Muscle of back (tissue), 13 donors: ENCODE measurements at places on chromosomes 6 and 20.
A peak's percentile ranks its signal among the peaks of the same experiment; 100 is the strongest.

DNA sequence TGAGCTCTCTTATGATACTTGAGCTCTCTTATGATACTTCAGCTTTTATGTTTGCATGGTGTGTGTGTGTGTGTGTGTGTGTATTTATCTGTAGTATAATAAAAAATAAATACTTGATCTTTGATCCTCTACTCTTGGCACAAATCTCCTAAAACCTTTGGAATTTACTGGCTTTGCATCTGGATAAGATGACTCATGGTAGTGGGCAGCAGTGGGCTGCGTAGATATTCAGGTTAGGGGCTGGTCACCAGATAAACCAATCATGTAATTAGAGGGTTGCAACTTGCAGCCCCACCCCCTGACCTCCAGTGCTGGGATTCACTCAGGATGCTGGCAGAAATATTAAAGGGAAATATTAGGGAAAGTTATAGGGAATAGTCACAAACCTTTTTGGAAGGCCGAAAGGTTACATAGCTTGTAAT, 151.9 kb upstream of the COL21A1 start:
- no peak for DNase-seq

DNA sequence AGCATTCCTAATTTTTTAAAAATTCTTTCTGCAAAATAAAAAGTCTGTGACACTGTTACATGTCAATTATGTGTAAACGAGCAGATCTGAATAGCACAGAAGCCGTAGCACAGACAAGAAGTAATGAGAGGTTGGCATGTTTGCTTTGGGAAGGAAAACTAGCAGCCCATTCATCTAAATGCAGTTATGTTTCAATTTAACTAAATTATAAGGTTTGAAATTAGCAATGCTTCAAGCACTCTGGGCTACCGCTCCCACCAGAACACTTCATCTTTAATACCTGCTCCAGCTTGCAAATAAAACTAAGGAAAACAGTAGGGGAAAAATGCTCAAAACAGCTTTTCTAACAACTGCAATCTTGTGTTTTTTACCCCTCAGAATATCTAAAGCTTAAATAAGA, 73.9 kb downstream of the PTPRK start:
- DNase-seq: no peak

DNA sequence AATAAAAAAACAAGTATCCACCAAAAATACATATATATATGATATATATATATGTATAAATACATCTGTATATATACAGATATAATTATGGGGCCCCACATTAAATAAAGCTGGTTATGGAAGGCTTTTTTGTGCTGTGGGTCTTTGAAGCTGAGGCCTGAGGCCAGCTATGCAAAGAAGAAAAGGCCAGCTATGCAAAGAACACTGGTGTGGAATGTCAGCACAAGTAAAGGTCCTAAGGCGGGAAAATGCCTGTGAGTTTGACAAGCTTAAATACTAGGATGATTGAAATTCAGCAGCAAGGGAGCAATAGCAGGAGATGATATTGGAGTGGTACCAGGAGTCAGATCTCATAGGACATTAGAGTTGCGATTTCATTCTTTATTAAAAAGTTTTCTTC, 25.2 kb downstream of the ADGRF1 start:
- DNase-seq: no peak

- DNase-seq: no peak
These were observed 678.6 kb downstream of the MAFB start for GRCh38 chr20:40010483-40010882.

DNA sequence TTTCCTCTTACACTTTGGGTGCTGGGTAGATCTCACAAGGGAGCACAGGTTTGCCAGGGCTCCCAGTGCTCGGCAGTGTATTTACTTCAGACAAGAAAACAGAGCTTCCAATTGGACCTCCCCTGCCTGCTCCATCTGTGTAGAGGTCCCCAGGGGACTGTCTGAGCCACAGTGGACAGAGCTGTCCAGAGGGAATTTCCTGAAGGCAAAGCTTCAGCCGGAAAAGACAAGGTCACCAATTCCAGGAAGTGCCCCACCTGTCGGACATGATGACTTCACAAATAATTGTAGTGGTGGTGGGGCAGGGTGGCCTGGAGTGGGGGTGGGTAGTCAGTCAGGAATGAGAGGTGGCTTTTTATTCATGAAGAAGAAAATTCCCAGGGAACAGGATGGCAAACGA, 18.6 kb downstream of the ADGRF5 start:
- no peak for DNase-seq

DNA sequence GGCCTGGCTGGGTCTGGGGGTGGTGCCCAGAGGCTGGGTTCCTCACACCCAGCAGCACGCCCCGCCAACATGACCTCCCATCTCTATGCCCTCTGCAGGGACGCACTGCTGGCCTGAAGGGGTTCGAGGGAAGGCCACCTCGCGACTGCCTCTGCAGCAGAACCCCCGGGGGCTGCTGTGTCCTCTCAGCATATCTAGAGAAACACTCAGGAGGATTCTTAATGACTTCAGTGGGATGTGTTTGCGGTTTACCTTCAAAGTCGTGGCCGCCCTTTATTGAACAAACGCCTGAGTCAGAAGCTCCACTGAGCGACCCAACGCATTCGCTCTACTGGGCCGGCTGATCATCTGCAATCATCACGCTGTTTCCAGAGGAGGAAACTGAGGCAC, 54.8 kb upstream of the GATA5 start:
- DNase-seq: no peak

DNA sequence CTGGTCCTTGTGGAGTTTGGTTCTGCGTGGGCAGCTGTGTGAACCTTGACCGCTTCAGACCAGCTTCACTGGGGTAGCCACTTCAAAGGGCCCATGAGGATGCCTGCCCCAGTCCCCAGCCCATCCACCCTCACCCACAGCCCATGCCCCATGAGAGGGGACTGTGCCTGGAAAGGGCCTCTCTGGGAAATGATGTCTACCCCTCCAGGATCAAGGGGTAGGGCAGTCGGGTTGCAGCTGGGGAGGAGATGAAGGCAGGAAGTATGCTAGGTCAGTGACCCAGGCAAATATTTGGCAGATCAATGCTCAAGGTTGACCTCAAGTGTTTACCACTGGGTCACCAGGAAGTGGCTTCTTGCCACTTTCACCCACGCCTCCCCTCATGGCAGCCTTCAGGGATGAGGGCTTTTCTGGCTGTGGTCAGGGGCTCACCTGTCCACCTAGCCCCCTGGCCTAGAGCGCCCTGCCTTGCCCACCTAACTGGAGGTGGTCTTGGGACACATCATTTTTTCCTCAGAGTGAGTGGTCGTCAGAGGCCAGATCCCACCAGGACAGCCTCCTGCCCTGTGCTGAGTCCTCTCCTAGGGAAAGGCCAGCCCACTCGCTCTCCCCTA, 109.5 kb downstream of the SNX5 start:
- no peak for DNase-seq

GRCh38 chr6:125528621-125529041, 220.8 kb upstream of the HEY2 start:
- no peak for DNase-seq

GRCh38 chr6:155328074-155328538, 13.8 kb upstream of the TFB1M start:
- no peak for DNase-seq

GRCh38 chr6:21802175-21802822, 208.7 kb downstream of the SOX4 start:
- peak; percentile 55 for DNase-seq

- no peak for DNase-seq
These were observed 9.0 kb upstream of the BTN3A1 start for GRCh38 chr6:26392932-26393636.

GRCh38 chr6:76701610-76702009, 629.1 kb upstream of the IMPG1 start:
- peak; percentile 31 for DNase-seq

- no peak for DNase-seq
These were observed 16.6 kb downstream of the ZHX3 start for GRCh38 chr20:41300886-41301285.

DNA sequence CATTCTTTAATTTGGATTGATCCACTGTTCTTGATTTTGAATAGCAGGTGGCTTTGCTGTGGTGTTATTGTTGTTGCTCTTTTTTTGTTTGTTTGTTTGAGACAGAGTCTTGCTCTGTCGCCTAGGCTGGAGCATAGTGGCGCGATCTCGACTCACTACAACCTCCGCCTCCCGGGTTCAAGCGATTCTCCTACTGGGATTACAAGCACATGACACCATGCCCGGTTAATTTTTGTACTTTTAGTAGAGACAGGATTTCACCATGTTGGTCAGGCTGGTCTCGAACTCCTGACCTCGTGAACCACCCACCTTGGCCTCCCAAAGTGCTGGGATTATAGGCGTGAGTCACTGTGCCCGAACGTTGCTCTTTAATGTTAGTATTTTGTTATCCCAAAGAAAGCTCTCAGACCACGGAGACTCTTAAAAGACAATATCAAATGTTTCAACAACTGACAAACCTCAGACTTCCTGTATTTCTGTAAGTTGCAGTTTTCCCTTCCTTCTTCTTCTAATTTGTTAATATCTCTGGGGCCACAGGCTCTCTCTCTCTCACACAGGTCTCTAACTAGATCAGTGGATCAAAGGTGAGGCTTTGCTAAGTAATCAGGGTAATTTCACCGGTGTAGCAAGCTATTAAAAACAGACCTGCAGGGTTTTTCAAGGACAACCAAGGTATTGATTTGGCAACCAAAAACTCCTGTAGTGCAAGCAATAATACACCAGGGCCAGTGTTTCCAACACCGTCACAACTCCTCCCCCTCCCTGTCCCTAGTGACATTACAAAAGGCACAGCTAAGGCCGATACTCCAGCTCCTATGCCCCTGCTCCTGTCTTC, 48.8 kb upstream of the ZNF217 start:
- peak; percentile 74 for DNase-seq

DNA sequence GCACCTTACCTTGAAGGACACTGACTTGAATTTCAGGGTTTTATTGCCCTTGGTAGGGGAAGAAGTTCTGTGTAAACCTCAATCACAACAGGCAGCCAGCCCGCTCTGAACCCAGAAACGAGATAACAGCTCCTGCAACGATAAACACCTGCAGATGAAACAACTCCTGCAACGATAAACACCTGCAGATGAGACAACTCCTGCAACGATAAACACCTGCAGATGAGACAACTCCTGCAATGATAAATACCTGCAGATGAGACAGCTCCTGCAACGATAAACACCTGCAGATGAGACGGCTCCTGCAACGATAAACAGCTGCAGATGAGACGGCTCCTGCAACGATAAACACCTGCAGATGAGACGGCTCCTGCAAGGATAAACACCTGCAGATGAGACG, 54.0 kb upstream of the TBXT start:
- no peak for DNase-seq

GRCh38 chr6:31869343-31869742, 6.7 kb upstream of the NEU1 start:
- DNase-seq: no peak

- DNase-seq: no peak
These were observed 13.9 kb upstream of the ABHD16B start for GRCh38 chr20:63847237-63848002.

GRCh38 chr20:9660236-9660868, 146.0 kb downstream of the LAMP5 start:
- peak; percentile 37 for DNase-seq

GRCh38 chr6:5684320-5685053, 322.2 kb downstream of the NRN1 start:
- no peak for DNase-seq

GRCh38 chr20:32991383-32991782, 12.8 kb downstream of the SUN5 start:
- DNase-seq: no peak

DNA sequence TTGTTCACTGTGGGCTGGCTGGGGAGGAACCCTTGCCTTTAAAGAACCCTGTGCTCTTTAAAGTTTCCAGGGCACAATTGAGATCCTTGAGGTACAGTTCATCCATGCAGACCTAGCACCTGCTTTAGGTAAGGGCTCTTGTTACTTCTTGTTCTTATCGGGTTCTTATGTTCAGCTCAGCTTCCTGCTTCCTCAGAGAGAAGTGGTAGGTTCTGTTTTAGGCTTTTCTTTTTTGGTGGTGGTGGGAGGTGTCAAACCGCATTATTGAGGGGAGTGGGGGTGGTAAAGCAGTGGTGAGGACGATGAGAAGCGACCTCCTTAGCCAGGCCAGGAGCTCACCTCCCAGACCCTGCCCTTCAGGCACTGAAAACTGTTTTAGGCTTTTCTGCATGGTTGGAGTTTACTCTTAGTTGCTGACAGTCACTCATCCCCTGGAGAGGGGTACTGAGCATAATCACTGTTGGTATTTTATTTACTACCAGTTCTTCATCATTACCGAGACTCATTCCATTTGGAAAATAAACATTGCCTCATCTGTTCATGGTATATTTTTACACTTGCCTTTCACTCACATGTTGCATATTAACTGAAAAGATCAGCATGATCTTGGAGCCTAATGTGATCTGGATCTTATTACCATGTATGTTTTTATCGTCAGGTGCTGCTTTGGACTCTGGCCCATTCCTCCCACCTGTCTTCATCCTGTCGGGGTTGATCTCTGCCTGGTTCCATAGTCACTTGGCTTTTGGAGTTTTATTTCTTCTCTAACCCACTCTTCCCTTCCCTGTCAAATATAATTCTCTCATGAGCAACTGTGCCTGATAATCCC, 35.4 kb downstream of the SLC16A10 start:
- no peak for DNase-seq

GRCh38 chr20:53048387-53048786, 76.2 kb downstream of the TSHZ2 start:
- DNase-seq: no peak

DNA sequence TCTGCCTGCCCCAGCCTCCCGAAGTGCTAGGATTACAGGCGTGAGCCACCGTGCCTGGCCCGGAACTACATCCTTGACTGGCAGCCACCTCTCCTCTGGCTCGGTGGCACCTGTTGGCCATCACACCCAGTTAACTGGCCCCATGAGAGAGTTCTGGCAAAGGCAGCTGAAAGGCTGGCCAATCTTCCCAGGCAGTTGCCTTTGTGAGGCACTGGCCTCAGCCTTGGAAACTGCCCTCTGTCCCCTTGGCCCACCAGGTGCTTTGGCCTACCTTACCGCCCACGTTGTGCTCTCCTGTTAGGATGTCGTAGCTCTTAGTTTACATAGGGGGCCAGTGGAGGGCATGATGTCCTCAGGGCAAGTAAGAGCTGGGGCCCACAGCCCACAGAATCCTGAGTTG, 9.6 kb upstream of the MANBAL start:
- DNase-seq: no peak

GRCh38 chr20:1526896-1527295, 30.6 kb downstream of the SIRPD start:
- no peak for DNase-seq

DNA sequence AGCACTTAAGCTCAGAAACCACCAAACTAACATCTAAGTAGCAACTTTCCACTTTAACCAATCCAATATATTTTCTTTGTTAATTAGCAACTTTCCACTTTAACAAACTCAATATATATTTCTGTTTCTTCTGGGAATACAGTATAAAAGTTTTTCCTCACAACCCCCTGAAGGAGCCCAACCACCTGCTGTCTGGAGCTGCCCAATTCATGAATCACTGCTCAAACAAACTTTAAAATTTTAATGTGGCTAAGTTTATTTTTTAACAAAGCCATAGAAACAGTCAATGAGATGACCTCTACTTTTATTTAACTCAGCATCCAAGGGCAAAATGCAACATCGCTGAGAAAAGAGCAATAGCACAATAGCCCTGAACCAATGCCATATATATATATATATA, 500.1 kb downstream of the EPM2A start:
- no peak for DNase-seq

GRCh38 chr6:5517796-5518195, 256.5 kb downstream of the FARS2 start:
- DNase-seq: no peak
